ENCODE measurements at places on chromosomes 5 and 9. TPM values are rescaled to one million over a fixed set of nuclear protein-coding genes. Genes with fewer than 3 reads are reported as not detected.

- peak; percentile 84 for DNase-seq
Observed at GRCh38 chr5:132497488-132497997, 7.0 kb upstream of the IRF1 start.

ALDH7A1 gene
- 10.2 TPM for total RNA-seq

CDC20B gene
- total RNA-seq, result not detected

DNA sequence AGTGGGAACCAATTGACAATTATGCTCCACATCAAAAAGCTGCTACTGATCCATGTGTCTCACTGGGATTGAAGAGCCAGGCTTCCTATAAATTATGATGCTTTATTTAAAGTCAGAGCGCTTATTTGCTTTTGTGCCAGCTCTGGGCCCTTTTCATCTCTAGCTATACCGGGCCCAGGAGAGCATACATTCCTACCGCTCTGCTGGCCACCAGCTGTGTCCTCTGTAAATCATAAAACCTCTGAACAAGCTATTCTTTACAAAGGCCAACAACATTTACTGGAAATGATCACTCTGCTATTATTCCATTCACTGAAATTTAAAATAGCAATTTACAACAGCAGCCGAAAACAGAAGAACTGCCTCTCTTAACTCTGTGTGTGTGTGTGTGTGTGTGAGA is 86.6 kb downstream of the ZNF608 start:
- DNase-seq, result no peak

DNA sequence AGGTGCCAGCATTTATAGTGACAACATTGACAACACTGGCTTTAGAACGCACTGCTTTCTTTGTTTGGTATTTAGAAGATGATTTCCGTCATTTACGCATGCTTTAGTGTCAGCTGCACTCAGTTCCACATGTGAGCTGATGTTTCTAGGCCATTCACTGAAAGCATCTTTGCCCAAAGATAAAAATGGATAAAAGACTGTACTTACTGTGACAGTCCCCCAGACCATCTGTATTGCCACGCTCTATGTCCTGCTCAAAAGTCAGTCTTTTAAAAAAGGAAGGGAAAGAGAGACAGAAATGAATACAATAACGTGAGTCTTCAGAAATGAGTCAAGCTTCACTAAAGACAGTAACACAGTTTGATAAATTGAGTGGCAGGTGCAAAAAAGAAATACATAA is 99.3 kb downstream of the SEMA6A start:
- no peak for DNase-seq
